ENCODE measurements at places on chromosomes 12 and 14. TPM values are rescaled to one million over a fixed set of nuclear protein-coding genes. Genes with fewer than 3 reads are reported as not detected.

Gene NRL
- 4.8 TPM for total RNA-seq

Gene ACOT6
- not detected for total RNA-seq

Gene EML5
- total RNA-seq = 1.1 TPM

Gene FOXA1
- total RNA-seq = 8.2 TPM

Gene WSCD2
- total RNA-seq = not detected

Gene RNASE11
- not detected for total RNA-seq
